ENCODE measurements at places on chromosomes 7 and 10.

DNA sequence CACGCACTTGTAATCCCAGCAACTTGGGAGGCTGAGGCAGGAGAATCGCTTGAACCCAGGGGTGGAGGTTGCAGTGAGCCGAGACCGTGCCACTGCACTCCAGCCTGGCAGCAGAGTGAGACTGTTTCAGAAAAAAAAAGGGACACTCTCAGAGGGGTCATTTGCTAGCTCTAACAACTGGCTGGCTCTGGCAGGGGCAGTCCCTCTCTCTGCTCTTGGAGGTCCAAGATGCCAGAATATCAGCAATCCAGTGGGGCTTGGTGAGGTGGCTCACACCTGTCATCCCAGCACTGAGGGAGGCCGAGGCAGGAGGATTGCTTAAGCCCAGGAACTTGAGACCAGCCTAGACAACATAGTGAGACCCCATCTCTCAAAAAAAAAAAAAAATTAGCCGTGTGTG is 2.5 kb upstream of the PILRA start:
- no peak overlapping the region for H3K4me3 ChIP-seq
- H3K27me3 ChIP-seq, result no peaks in the 10 kb centered on the region
- no peak overlapping the region for H3K27ac ChIP-seq
- DNase-seq, result no peak
- H3K36me3 ChIP-seq, result peaks cover 11% of the 10 kb centered on the region
- H3K4me1 ChIP-seq, result peaks cover 47% of the 10 kb centered on the region

DNA sequence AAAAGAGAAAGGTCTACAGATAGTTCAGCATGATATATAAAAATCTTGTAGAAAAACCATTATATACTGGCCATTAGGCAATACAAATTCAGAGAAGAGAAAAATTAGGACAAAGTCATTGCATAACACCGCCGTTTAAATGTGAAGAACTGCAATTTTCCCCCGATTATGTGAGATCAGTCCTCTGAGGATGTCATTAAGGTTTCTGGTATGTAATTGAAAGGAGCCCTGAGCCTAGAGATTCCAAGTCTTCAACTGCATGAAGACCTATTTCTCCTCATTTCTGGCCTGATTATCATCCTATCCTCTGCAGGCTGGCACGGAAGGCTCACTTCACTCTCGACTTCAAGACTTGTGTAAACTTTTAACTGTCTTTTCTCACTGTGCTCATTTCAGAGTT is 395.3 kb downstream of the GALNT17 start:
- H3K27me3 ChIP-seq, result no peaks in the 10 kb centered on the region
- no peak for DNase-seq
- no peak overlapping the region for H3K27ac ChIP-seq
- H3K36me3 ChIP-seq, result no peaks in the 10 kb centered on the region
- no peaks in the 10 kb centered on the region for H3K4me1 ChIP-seq

- peaks cover 3% of the 10 kb centered on the region for H3K27me3 ChIP-seq
- no peaks in the 10 kb centered on the region for H3K36me3 ChIP-seq
- H3K4me1 ChIP-seq, result no peaks in the 10 kb centered on the region
- peak; percentile 80 for DNase-seq
Measured at GRCh38 chr7:36670585-36671431, 53.5 kb downstream of the AOAH start.

- no peaks in the 10 kb centered on the region for H3K27me3 ChIP-seq
- H3K4me3 ChIP-seq, result no peak overlapping the region
- peak; percentile 56 for DNase-seq
- H3K27ac ChIP-seq, result peak overlapping the region; percentile 49
Measured at GRCh38 chr10:73591935-73592699, 975 bp upstream of the USP54 start.

GRCh38 chr7:391961-392524 is 102.1 kb downstream of the FOXL3 start:
- H3K27me3 ChIP-seq, result peaks cover 26% of the 10 kb centered on the region
- peak; percentile 44 for DNase-seq
- H3K4me1 ChIP-seq, result peaks cover 28% of the 10 kb centered on the region

GRCh38 chr7:141043616-141044015 is 28.9 kb upstream of the MRPS33 start:
- DNase-seq, result no peak
- H3K36me3 ChIP-seq, result no peaks in the 10 kb centered on the region
- H3K4me1 ChIP-seq, result no peaks in the 10 kb centered on the region
- H3K4me3 ChIP-seq, result no peak overlapping the region
- no peaks in the 10 kb centered on the region for H3K27me3 ChIP-seq

DNA sequence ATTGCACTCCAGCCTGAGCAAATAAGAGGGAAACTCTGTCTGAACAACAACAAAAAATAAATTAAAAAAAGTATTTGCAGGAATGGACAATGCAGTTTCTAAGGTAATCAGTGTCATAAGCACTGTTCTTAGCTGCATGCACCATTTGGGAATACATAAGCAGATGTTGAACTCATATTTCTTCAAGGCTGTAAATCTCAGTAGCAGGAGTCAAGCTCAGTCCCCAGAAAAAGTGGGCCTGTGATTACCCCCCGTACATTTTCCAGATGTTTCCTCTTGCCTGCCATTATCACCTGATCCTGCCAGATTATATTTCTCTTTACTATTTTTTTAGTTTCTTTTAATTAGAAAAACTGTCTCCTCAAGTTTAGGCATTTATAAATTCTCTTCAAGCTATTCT is 667.6 kb upstream of the ANKRD30A start:
- no peak overlapping the region for H3K4me3 ChIP-seq
- H3K4me1 ChIP-seq, result no peaks in the 10 kb centered on the region
- H3K27ac ChIP-seq, result no peak overlapping the region
- no peaks in the 10 kb centered on the region for H3K27me3 ChIP-seq

- no peak overlapping the region for H3K27ac ChIP-seq
- no peaks in the 10 kb centered on the region for H3K27me3 ChIP-seq
- DNase-seq, result peak; percentile 22
- no peaks in the 10 kb centered on the region for H3K36me3 ChIP-seq
Measured at GRCh38 chr7:110944966-110945644, 145.8 kb upstream of the LRRN3 start.

GRCh38 chr10:112282086-112282485 is 1.1 kb upstream of the TECTB start:
- no peak overlapping the region for H3K27ac ChIP-seq
- DNase-seq, result no peak
- H3K4me3 ChIP-seq, result no peak overlapping the region
- H3K4me1 ChIP-seq, result no peaks in the 10 kb centered on the region
- H3K36me3 ChIP-seq, result no peaks in the 10 kb centered on the region

DNA sequence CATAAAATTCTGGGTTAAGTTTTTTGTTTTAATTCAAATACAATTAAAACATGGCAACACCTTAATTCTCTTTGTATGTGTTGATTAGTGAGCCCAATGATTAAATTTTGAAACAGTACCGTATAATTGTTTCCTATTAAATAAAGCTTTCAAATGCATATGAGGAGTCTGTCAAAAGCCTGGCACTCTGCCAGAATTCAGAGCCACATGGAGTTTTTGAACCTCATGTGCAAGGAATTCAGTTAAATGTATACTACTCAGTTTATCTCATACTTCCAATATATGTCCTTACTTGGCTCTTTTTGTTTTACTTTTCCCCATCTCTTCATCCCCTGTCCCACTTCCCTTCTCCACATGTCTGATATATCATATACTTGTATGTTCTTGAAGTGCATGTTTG is 165.6 kb upstream of the FAM3C start:
- H3K27ac ChIP-seq, result no peak overlapping the region
- no peak overlapping the region for H3K4me3 ChIP-seq
- no peaks in the 10 kb centered on the region for H3K27me3 ChIP-seq
- DNase-seq, result no peak

- no peaks in the 10 kb centered on the region for H3K36me3 ChIP-seq
- H3K4me3 ChIP-seq, result no peak overlapping the region
- H3K27me3 ChIP-seq, result no peaks in the 10 kb centered on the region
- DNase-seq, result no peak
- H3K27ac ChIP-seq, result no peak overlapping the region
- no peaks in the 10 kb centered on the region for H3K4me1 ChIP-seq
Measured at GRCh38 chr7:90233569-90233968, 11.4 kb upstream of the CFAP69 start.

DNA sequence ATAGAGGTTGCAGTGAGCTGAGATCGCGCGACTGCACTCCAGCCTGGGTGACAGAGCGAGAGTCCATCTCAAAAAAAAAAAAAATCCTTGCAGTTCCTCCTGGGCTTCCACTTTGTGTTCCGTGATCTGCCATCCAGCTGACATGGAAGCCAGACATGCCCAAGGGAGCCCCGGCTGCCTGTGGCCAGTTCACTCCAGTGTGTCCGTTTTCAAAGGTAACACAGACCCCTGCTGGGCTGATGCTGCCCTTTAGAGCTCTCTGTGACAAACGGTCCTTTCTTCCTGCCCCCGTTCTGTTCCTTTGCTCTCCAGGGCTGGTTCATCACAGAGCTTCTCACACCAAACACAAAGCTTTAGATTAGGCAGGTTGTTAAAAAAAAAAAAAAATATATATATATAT is 130.8 kb downstream of the CUL2 start:
- DNase-seq, result no peak
- H3K4me1 ChIP-seq, result no peaks in the 10 kb centered on the region

DNA sequence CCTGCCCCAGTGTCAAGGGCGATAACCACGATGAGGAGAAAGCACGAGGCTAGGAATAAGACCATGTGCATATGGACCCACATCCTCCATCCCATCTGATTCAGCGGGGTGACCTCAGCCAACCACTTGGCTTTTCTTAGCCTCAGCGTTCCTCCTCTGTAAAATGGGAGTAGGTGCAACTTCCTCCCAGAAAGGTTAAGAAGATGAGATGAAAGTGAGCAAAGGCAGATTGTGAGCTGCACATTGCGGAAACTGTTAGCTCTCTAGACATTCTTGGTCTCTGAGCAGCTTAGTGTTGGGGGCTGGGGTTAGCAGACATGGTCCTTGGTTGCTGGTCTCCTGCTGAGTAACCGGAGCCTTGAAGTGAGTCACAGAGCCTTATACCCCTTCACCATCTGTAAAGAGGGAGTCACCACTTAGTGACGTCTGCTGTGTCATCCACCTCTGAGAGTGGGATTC is 497.3 kb upstream of the GALNT17 start:
- H3K4me3 ChIP-seq, result no peak overlapping the region
- H3K36me3 ChIP-seq, result no peaks in the 10 kb centered on the region
- no peak overlapping the region for H3K27ac ChIP-seq
- H3K4me1 ChIP-seq, result no peaks in the 10 kb centered on the region

GRCh38 chr7:37671876-37672275 is 11.7 kb upstream of the GPR141 start:
- no peaks in the 10 kb centered on the region for H3K36me3 ChIP-seq
- H3K27ac ChIP-seq, result no peak overlapping the region
- no peak for DNase-seq

DNA sequence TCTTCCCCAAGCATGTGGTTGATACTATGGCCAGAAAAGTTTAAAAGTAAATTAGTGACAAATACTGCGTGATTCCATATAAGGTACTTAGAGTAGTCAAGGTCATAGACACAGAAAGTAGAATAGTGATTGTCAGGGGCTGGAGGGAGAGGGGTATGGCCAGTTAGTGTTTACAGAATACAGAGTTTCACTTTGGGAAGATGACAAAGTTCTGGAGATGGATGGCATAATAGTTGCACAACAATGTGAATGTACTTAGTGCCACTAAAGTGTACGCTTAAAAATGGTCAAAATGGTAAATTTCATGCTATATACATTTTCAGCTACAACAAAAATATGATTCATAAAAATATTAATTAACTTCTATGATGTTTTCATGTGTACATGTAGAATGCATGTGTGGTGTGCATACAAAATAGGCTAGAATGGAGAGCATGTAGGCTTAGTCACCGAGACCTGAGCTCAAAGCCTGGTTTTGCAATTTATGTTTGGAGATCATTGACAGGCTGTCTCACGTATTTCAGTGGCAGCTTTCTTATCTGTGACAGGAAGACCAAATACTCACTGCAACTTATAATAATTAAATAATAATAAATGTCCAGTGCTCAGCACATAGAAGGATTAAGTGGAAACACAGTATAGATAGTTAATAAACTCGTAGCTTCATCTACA is 625.6 kb downstream of the SUGCT start:
- no peak overlapping the region for H3K4me3 ChIP-seq
- no peak for DNase-seq
- no peaks in the 10 kb centered on the region for H3K4me1 ChIP-seq
- no peak overlapping the region for H3K27ac ChIP-seq
- no peaks in the 10 kb centered on the region for H3K27me3 ChIP-seq

GRCh38 chr7:102914585-102914984 is 1.8 kb downstream of the LRRC17 start:
- no peak overlapping the region for H3K27ac ChIP-seq
- H3K4me3 ChIP-seq, result no peak overlapping the region
- no peak for DNase-seq

GRCh38 chr7:35900651-35901050 is 99.8 kb downstream of the SEPTIN7 start:
- no peaks in the 10 kb centered on the region for H3K4me1 ChIP-seq
- no peak overlapping the region for H3K27ac ChIP-seq
- H3K36me3 ChIP-seq, result peaks cover 50% of the 10 kb centered on the region
- no peak for DNase-seq

GRCh38 chr10:113663908-113664307 is at the start of gene NRAP:
Gene NRAP, minus strand, starts transcription at chr10:113664041. Its CDS starts 159 bp downstream, at chr10:113663882.
- H3K4me1 ChIP-seq, result no peaks in the 10 kb centered on the region
- no peaks in the 10 kb centered on the region for H3K36me3 ChIP-seq
- DNase-seq, result no peak
- no peaks in the 10 kb centered on the region for H3K27me3 ChIP-seq
- no peak within 1 kb of the TSS for H3K27ac ChIP-seq
- no peak within 1 kb of the TSS for H3K4me3 ChIP-seq

GRCh38 chr7:64685741-64686140 is 19.8 kb downstream of the ZNF107 start:
- DNase-seq, result no peak
- H3K27ac ChIP-seq, result no peak overlapping the region
- H3K4me3 ChIP-seq, result no peak overlapping the region
- no peaks in the 10 kb centered on the region for H3K27me3 ChIP-seq

- no peak overlapping the region for H3K27ac ChIP-seq
- DNase-seq, result no peak
- H3K36me3 ChIP-seq, result no peaks in the 10 kb centered on the region
Measured at GRCh38 chr7:69963393-69963792, 365.1 kb downstream of the AUTS2 start.

GRCh38 chr10:127524229-127524628 is 24.9 kb upstream of the NPS start:
- no peaks in the 10 kb centered on the region for H3K36me3 ChIP-seq
- H3K4me3 ChIP-seq, result no peak overlapping the region
- DNase-seq, result no peak
- H3K27ac ChIP-seq, result no peak overlapping the region
- H3K27me3 ChIP-seq, result no peaks in the 10 kb centered on the region
- H3K4me1 ChIP-seq, result no peaks in the 10 kb centered on the region

Data from K562 (cell line).